Gastroesophageal sphincter (tissue), 4 donors: ENCODE measurements at places on chromosomes 6 and 20. TPM values are rescaled to one million over a fixed set of nuclear protein-coding genes. Genes with fewer than 3 reads are reported as not detected.

GRCh38 chr20:42067596-42067995, 449.4 kb upstream of the CHD6 start:
- no peak for ATAC-seq

DNA sequence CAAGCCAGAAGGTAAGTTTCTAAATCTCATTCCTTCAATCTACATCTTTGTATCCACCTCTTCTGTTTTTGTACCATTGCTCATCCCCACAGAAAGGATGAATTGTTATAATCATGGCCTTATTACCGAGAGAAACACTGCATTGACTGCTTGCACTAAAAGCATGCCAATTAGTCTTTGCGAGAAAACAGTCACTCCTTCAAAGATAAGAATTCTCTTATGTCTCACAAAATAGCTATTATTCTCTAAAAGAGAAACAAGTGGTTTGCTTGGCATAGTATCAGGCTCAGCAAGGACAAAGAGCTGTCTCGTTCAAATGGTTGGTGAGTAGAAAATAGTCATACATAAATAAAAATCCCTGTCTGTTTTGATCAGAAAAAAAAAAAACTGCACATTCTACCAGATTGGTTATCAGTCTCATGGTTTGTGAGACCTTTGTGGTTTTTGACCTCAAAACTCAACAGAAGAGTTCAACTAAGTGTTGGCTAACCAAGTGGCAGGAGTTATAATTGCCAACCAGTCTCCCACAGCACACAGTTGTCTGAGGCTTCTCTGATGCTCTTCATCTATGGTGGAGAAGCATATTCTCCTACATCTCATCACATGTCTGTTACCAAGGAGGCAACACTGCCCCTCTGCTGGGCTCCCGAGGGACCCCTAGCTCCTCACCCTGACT, 35.1 kb upstream of the ARMH2 start:
- ATAC-seq = no peak

GRCh38 chr20:50138120-50138478, 15.4 kb downstream of the PEDS1 start:
- no peak for ATAC-seq

GRCh38 chr6:70303034-70303525, at the start of gene COL9A1:
Gene COL9A1 (minus strand): TSS chr6:70303084. CDS start chr6:70302924, 160 bp downstream.
- no peak for ATAC-seq

DNA sequence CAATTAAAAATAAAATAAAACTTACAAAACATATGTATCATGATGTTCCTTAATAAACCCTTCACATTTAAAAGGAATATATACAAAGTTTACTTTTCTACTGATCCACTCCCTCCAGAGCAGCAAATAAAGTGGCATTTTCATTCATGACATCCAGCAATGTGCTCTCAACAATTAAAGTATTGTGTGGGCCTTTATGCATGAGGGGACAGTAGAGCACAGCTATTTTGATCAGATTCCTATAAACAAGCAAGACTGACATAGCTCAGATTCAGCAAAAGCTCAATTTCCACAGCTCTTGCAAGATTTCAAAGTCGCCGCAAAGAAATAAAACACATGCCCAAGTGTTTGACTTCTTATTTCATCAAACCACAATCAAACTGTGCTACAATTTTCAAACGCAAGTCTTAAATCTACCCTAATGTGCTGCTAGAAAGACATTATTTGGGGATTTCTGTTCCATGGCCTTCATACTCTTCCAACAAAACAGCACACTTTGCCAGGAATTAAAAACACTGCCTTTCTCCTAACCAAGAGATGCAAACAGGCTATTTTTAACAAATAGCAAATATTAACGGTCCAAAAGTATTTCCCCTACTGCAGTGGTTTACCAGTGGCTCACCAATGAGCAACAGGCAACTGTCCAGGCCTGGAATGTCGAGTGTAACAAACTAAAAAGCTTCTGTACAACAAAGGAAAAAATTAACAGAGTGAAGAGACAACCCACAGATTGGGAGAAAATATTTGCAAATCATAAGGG, 52.3 kb downstream of the MBOAT1 start:
- no peak for ATAC-seq

DNA sequence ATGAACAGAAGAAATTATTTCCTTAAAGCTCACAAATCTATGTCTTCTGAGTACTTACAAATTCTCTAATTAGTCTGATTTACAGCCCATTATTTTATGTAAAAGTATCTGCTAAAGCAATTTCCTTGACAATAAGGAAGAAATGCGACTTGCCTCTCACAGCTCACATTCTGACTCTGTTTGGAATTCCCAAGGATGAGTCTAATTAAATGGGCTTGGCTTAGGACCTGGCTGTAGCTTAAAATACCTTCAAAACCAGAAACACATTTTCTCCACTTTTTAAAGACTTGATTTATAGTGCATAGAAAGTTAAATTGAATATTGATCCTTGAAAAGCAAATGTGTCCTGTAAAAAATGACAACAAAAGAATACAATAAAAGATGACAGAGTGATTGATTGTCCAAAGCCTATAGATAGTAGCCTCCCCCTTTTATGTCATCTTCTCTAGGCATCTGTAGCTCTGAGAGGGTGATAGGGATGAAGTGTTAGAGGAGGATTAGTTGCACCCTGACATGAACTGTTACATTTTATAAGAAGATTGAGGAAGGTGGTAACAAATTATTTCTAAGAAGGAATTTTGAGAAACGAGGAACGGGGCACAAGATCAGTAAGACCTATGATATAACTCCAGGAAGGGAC, 118.9 kb downstream of the MACROD2 start:
- ATAC-seq = no peak

- ATAC-seq = no peak
Observed at GRCh38 chr6:75551367-75551952, 50.2 kb upstream of the SENP6 start.

DNA sequence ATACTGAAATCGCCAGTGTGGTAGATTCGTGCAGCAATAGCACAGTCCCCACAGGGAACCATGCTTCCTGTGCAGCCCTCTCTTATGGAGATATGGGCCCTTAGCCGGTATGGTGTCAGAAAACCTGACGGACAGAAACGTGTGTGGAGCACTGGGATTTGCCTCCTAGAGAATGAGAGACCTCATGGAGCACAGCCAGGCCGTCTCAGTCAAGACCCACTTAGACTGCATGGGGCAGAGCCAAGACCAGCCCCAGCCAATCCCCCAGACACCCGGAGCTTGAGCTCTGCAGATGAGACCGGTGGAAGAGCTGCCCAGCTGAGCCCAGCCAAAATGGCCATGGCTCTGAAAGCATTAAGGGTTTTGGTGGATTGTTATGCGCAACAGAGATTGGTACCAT, 163.7 kb downstream of the DLL1 start:
- no peak for ATAC-seq

DNA sequence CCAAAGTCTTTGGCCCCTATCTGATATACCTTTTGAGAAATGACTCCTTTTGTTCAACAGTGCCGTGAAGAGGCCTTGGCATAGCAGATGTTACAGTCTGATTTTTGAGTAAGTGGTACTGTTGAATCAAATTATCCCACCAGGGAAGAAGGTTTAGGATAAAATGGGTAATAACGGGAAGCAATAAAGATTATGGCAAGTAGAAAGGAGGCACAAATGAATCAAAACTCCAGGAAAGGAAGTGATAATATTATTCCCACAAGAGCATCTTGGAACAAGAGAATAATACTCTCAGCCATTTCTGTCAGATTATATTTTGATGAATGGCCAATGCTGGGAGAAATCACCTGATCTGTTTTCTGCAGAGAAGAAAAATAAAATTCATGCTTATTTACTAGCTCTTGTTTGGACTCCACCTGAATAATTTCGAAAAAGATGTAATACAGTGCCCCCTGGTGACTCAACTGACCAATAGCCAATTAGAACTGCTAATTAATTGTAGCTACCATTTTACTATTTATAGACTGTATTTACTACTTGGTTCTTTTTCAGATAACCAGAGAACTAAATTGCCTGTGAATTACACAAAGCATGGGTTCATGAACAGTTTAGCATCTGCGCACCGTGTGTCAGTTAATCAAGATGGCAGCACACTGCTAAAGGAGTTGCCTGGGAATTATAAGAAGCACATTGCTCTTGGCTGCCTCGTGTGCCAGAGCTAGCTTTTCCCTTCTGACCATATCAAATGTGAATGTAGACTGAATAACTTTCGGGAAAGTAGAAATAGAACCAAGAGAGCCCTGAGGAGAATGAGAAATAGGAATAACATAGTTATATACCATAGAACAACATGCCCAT, 78.5 kb upstream of the TRDN start:
- no peak for ATAC-seq

DNA sequence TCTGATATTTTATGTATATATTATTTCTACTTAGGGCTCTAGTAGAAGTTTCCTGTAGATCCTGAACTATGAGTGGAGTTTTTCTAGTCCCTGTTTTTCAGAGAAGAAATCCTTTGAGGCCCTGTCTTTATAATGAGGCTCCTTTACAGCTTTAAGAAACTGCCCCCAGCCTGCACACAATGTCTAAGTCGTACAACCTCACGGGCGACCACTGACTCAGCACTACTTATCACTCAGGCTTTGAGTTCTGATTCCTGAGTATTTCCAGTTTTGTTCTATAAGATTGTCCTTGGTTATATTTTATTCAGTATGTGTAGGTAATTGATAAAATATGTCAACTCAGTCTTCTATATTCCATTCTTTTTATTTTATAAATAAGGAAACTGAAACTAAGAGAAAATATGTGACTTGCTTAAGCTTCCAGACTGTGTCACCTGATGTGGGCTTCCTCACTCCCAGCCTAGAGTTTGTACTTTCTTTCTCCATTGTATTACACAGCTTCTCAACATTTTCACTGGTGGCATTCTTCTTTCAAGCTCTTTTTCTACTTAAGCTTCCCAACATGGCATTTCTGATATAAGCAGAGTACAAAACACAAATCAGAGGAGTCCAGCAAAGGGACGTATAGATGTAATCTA, 167.0 kb downstream of the TBX18 start:
- no peak for ATAC-seq

DNA sequence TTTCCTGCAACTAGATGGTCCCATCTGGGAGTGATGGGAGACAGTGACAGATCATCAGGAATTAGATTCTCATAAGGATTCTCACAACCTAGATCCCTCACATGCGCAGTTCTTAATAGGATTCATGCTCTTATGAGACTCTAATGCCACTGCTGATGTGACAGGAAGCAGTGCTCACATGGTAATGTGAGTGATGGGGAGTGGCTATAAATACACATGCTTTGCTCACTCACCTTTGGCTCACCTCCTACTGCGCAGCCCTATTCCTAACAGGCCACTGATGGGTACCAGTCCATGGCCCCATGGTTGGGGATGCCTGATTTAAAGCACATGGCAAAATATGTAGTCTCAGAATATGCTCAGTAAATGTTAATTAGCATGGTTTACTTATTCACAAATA, 80.6 kb upstream of the MBOAT1 start:
- ATAC-seq = no peak

- no peak for ATAC-seq
Observed at GRCh38 chr20:20489648-20490341, 121.9 kb downstream of the INSM1 start.

DNA sequence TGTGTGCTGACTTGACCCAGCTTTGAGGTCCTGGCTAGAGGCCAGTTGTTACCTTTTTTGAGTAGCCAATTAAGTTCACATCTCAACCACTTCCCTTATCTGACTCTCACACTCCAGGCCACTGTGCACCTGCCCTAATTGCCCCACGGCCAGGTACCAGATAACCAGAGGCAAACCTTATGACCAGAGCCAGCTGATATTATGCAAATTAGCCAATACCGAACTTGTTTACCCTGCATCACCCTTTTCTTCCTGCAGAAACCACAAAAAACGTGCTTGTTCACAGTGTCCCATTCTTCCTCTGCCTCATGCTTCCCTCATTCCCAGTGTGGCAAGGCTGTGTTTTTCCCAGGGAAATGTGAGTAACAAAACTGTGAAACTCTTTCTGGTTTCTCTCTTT, 89.3 kb downstream of the HTR1B start:
- no peak for ATAC-seq

DNA sequence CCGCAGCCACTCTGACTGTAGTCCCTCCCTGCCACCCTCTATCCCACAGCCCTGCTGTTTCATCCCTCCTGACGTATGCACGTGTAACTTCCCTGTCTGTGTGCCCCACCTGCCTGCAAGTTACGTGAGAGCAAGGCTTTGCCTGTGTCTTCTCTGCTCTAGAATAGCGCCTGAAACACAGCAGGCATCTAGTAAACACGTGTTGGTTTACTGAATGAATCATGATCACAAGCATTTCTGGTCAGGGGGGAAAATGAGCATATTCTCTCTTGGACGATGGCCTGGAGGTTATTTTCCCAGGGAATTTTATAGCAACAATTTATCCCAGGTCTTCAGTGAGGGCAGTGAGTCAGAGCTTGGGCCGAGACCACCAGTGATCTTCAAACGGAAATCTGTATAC, 38.3 kb downstream of the PSMG4 start:
- ATAC-seq = no peak

DNA sequence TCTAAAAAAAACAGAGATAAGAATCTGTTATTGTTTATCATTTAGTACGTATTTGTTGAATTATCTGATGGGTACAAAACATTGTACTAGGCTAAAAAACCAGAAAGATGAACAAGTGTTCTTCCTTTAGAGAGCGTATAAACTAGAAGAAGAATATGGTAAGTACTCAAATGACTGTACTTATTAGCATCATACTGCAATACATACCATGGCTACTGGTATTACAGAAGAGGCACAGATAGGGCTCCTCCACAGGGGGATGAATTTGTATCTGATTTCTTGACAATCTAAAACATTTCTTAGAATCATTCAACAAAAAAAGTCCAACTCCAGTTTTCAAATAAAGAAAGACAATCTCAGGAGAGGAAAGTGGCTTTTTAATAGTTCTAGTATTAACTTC, 118.0 kb upstream of the THEMIS start:
- no peak for ATAC-seq

- ATAC-seq = no peak
Observed at GRCh38 chr6:12483712-12484111, 193.6 kb downstream of the EDN1 start.

- no peak for ATAC-seq
Observed at GRCh38 chr6:169420912-169421543, 167.4 kb upstream of the THBS2 start.

- ATAC-seq = no peak
Observed at GRCh38 chr6:153537422-153537821, 406.3 kb upstream of the RGS17 start.

GRCh38 chr20:41133709-41134361, 3.5 kb upstream of the PLCG1 start:
- no peak for ATAC-seq

The LZTS3 gene
- total RNA-seq = 17.0 TPM

The PRSS16 gene
- total RNA-seq = not detected

The AVP gene
- not detected for total RNA-seq

The RAET1L gene
- not detected for total RNA-seq

The SLC16A10 gene
- total RNA-seq = 4.7 TPM

The EMILIN3 gene
- total RNA-seq = 1.1 TPM

The SYNDIG1 gene
- total RNA-seq = 0.16 TPM

The SPAG4 gene
- 3.5 TPM for total RNA-seq

The COL19A1 gene
- total RNA-seq = 15.6 TPM

The NKAIN4 gene
- 2.3 TPM for total RNA-seq

The FAM83B gene
- 4.1 TPM for total RNA-seq

The CGA gene
- not detected for total RNA-seq

The KCNK16 gene
- total RNA-seq = not detected
